CD4-positive, alpha-beta T cell treated with Interleukin-2 at 100 ng/mL for 4 hours (primary cell): ENCODE measurements at places on chromosomes 1 and 21.

DNA sequence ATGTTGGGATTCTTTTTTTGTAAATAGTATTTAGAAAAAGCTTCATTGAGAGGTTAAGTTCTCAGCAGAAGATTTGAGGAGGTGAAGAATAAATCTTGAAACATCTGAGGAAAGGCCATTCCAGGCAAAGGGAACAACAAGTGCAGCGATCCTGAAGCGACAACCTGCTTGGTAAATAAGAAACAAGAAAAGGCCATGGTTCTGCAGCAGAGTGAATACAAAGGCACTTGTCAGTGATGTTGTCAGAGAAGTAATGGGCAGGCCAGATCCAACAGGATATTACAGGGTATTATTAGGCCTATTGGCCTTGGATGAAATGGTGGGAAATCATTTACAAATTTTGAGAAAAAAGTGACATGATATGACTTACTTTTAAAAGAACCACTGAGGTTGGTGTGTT is 960.0 kb downstream of the PLA2G4A start:
- DNase-seq = no peak

DNA sequence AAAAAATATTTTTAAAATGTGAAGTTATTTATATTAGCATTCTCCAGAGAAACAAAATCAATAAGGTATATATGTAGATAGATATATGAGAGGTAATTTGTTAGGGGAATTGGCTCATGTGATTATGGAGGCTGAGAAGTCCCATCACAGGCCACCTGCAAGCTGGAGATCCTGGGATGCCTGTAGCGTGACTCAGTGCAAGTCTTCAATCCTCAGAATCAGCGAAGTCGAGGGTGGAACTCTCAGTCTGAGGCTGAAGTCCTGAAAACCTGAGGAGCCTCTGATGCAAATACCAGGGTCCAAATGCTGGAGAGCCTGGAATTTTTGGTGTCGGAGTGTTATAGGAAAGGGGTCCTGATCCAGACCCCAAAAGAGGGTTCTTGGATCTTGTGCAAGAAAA is 658.5 kb downstream of the USP25 start:
- no peak for DNase-seq

GRCh38 chr1:199720496-199720895 is 307.0 kb upstream of the NR5A2 start:
- no peak for DNase-seq

- no peak for DNase-seq
Measured at GRCh38 chr1:235403593-235403992, 36.4 kb downstream of the TBCE start.

GRCh38 chr1:43038232-43038935 is 79.7 kb upstream of the SLC2A1 start:
- no peak for DNase-seq

- no peak for DNase-seq
Measured at GRCh38 chr1:182069028-182069466, 7.5 kb upstream of the ZNF648 start.

DNA sequence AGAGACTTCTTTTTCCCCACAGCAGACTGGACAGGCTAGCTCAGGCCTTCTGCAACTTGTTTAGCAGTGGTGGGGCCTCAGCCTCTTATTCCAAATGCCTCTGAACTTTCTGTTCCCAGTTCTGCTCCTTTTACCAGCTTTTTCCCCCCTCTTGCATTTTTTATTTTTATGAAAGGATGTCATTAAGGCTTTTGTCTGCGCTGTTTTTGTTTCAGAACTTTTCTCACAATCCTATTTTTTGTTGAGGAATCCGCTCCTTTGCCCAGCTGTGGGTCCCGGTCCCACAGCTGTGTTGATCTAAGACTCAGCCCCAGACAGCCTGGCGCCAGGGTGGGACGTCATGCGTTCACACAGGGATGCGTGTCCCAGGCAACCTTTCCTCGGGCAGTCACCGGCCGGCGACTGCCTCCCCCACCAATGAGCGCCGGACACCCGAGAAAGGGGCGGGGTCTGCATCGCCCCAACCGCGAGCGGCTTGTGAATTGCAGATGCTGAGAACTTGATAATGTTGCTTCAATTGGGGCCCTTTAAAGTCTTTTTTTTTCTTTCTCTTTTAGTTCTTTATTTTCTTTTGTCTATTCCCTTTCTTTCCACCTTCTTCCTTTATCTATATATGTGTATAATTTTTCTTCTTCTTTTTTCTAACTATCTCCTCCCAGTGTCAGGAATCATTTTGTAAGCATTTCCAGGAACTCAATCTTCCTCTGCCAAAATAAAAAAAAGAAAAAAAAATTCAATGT is 3.0 kb upstream of the ID3 start:
- DNase-seq = no peak

DNA sequence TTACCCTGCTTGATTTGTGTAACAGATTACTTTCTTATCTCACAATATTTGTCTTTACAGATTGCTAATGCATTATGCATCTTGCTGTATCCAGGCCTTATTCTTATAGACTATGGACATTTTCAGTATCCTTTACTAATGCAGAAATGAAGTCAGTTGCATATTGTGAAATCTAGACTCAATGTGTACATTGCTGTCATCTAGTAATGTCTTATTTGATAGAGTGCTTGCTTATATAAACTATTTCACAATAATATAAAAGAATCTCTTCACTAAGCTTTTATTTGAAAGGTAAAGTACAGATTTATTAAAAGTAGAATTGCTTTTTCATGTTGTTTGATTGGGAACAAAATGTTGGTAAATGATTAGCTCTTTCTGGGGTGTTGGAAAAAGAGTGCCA is 39.6 kb downstream of the ALG6 start:
- DNase-seq = no peak

DNA sequence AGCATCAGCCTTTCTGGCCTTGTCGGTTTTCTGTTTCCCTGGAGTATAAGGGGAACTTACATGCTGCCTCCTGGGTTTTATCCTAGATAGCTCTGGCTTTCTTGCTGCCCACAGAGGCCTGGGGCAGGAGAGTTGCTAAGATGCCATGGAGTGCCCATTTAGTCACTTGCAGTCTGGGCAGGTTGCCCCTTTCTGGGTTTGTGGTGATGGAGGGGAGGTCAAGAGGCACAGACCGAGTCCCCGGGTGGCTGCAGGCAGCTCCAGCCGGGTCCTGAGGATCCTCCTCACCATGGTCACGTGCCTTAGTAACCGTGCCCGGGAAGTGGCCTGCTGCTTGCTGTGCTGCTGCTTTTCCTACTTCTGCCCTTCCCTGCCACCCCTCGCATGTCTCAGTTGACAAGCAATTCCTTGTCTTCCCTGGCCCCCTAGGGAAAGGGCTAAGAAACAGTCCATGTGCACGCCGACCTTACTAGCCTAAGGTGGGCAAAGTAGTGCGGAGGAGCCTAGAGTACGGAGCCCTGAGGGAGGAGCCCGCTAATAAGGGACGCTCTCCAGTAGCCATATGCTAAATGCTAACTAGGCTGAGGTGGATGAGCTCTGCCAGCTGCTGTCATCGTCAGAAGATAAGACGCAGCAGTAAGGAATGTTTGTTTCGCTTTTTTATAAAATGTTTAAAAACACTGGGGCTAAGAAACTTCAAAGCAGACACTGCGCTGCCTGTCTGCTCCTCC is 34.8 kb downstream of the CLCA1 start:
- no peak for DNase-seq

DNA sequence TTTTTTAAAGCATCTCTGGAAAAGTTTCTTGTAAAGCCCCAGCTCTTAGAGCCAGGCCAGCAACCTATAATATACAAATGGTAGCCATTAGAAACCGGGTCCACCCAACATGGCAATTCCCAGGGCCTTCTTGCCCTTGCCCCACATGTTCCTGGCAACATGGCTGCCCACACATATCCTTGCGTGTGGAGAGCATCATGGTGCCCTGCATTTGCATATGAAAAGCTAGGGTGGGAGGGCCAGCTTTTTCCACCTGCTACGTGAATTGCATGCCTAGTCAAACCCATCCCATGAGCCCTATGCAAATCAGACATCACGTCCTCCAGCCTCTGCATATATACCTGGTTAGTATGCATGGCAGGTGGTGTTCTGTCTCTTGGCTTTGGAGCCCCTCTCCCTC is 88.2 kb downstream of the RABGAP1L start:
- no peak for DNase-seq

GRCh38 chr1:161954050-161954449 is 69.6 kb downstream of the OLFML2B start:
- DNase-seq = no peak

GRCh38 chr1:236140705-236141446 is 1.5 kb upstream of the GPR137B start:
- DNase-seq = no peak

- DNase-seq = no peak
Measured at GRCh38 chr1:10686404-10687040, 109.9 kb downstream of the CASZ1 start.

DNA sequence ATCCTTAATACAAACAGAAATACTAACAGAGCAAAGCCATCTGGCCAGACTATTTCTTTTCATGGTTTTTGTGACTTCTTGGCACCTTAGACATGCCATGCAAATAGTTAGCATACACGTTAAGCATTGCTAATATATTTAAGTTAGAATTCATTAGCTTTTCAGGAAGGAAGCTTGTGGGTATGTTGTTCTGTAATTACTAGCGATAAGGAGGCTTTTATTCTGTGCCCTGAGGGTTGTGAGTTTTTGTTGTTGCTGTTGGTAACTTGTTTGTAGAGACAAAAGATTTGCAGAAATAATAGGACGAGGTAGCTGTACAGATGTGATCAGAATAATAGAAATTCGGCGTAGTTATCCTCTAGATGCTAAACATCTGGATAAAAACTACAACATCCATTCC is 305.3 kb downstream of the TM2D1 start:
- DNase-seq = no peak

DNA sequence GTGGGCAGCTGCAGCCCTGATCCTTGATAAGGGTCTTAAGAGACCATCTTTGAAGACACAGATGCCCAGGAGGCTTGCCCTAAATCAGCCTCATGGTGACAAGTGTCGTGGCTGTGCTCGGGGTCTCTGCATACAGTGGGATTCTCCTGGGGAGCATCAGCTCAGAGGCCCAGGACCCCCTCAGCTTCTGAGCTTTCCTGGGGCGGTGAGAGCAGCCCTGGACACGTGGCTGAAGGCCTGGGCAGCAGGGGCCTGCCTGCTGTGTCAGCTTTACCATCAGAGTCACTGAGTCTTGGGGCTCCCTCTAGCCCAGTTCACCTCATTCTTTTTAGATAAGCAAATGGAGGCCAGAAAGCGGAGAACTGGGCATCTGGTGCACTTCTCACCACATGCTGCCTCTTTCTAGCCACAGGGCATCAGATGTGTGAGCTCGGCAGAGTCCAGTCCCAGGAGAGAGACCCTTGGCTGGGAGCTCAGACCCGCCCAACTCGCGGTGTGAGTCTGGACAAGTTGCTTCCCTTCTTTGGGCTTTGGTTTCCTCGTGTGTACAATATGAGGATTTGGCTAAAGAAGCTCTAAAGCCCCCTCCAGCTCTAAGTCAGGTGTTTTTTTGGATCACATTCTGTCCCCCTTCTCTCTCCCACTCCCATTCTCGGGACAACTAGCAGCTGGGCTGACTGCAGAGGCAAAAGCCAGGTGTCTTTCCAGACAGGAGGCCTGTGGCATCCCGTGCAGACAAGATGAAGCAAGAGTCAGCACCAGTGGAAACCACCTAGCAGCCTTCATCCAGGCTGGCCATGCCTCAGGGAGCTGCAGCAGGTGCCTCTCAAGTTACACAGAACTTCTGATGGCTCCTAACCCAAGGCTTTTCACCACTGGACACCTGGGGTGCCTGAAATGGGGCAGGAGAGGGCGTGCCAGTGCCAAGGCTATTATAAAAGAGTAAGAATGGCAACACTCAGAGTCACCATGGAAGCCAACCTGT is 119.1 kb downstream of the KCNN3 start:
- DNase-seq = no peak

GRCh38 chr21:42561762-42562650 is 48.4 kb downstream of the SLC37A1 start:
- no peak for DNase-seq
